ENCODE measurements at places on chromosomes 2 and 18.
A peak's percentile ranks its signal among the peaks of the same experiment; 100 is the strongest.

- ATAC-seq, result no peak
These were observed 104.2 kb upstream of the PID1 start for GRCh38 chr2:229375251-229375650.

GRCh38 chr18:48789259-48789812 is 161.4 kb downstream of the SMAD7 start:
- no peak for ATAC-seq

DNA sequence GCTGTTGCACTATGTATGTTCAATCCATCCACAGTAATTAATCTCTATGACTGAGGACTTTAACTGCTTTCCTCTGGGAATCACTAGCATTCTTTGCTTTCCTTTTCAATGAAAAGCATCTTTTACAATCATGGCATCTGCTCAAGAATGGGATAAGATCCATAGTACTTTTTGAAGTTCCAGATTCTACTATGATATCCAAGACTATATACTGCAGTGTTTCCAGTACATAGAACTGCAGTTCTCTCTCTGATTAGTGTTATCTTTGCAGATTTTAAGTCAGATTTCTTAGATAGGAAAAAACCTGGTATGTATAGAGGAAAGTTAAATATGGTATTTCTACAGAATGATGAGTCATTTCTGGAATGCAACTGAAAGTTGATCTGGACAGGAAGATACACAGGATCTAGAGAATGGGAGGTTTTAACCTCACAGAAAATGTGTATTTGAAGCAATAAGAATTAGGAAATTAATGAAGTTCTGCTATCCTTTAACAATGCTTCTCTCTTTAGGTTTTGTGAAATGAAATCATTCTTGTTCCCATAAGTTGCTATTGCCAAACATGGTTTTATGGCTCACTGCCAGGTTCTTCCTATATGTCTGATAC is 670.7 kb downstream of the ERBB4 start:
- ATAC-seq, result peak; percentile 97

GRCh38 chr2:118940486-118941120 is 1.4 kb upstream of the MARCO start:
- no peak for ATAC-seq

GRCh38 chr2:43196768-43197587 is 29.4 kb downstream of the ZFP36L2 start:
- ATAC-seq, result no peak

- no peak for ATAC-seq
These were observed 77.5 kb upstream of the DAPL1 start for GRCh38 chr2:158717366-158718195.

DNA sequence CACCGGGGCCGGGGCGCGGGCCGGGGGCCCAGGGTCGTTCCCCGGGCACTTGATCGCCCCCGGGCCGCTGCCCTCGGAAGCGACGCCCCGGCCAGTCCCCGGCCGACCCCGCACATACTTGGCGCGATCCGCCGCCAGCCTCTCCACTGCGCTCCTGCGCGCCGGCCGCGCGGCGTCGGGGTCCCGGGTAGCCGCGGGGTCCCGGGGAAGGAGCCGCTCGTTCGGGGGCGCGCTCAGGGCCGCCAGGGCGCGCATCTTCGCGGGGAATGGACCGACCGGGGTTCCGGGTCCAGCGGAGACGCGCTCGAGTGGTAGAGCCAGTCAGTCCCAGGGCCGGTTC is 204 bp downstream of the FAM110C start:
- no peak for ATAC-seq

GRCh38 chr2:73091164-73091563 is 19.7 kb upstream of the SFXN5 start:
- peak; percentile 18 for ATAC-seq

- ATAC-seq, result peak; percentile 74
These were observed 11.2 kb upstream of the IKZF2 start for GRCh38 chr2:213162516-213163118.

DNA sequence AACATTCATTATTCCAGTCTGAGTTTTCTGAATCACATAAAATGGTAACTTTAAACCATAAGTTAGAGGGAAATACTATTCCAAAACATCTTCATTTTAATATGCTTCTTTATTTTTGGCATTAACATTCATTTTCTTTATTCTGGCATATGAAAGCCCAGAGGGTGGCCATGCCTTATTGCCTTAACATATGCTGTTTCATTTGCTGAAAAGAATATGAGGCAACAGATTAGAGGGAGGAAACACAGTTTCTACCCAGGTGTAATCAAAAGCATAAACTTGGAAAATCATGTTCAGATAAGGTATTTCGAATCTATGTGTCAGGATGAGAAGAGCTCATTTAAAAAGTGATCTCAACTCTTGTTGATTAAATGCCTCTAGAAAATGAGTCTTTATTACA is 379.9 kb upstream of the DSEL start:
- ATAC-seq, result no peak

DNA sequence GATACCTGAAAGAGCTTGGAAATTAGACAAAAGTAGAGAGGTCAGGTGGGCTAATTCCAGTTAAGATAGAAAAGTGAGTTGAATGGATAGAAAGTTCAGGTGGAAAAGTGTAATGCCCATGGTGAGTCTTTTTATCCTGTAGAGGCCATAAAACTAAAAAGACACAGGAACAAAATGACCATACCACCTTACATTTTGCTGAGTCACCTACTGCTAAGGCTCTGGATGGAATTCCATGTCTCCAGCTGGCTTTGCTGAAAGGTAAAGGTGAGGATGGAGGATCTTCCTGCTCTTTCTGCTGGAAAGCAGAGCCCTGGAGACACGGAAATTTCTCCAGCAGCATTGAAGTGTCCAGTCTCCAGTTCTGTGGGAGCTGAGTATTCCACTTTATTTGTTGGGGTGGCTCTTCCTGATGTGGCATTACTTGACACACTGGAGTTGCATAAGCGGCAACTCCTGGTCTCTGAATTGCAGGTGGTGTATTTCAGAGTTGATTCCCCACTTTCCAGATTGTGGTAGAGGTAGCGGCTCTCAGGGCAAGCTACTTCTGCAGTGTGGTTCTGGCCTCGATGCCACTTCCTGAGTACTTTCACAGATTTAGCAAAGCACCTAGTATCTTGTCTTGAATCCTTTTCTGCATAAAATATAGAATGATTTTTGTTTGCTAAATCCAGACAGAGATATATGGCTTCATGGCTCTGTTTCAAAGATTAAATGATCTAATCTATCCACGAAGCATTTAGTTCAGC is 10.7 kb downstream of the IL1RL2 start:
- no peak for ATAC-seq

DNA sequence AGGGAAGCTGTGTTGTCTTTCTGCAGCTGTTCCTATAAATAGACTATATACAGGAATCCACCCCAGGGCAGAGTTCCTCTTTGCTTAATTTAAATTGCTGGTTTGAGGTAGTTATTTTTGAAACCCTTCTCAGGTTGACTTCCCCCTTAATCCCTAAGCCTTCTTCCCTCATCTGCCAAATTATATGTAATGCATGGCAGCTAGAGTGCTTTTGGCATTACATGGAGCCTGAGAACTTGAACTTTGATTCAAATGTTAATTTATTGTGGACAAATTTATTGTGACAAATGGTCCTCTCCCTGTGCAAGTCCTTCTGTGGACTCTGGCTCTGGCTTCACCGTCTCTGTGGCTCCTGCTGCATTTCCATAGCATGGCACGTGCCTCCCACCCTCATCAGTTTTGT is 29.2 kb downstream of the MYO1B start:
- no peak for ATAC-seq

GRCh38 chr18:44654573-44654972 is 26.1 kb upstream of the SETBP1 start:
- peak; percentile 95 for ATAC-seq

DNA sequence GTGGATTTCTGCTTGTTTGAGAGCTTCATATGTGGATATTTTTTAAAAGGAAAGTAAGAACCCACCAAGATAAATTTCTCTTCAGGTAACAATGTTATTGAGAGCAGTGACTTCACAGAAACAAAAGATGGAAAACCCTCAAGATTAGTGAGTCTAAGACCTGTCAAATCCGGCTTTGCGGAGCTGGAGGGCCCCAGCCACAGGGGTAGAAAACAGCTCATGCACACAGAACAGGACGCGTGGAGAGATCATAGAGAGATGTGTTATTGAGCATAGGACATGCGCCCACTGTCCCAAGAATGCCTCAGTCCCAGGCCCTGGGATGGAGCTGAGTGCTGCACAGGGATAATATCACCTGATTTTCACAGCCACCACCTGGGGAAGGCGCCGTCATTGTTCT is 21.3 kb downstream of the EDAR start:
- ATAC-seq, result no peak

GRCh38 chr2:120879431-120880295 is 144.0 kb downstream of the GLI2 start:
- peak; percentile 16 for ATAC-seq

GRCh38 chr2:130824492-130825061 is 12.1 kb upstream of the ARHGEF4 start:
- ATAC-seq, result peak; percentile 59

DNA sequence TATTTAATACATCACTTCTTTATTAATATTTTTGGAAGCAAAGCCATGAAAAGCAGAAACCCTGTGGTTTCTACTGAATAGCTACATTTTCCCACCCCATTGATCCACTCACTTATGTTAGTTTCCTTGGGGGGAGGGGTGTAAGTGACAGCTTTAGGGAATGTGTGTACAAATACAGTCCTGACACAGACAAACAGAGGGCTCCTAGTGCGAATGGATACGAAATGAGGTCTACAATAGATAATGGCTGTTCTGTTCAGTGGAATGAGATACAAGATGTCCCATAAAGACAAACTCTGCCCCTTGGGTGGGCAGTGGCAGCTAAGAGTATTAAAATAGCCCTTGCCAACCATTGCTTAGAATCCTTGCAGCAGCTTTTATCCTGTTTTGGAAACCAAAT is 312.9 kb downstream of the NCKAP5 start:
- no peak for ATAC-seq

DNA sequence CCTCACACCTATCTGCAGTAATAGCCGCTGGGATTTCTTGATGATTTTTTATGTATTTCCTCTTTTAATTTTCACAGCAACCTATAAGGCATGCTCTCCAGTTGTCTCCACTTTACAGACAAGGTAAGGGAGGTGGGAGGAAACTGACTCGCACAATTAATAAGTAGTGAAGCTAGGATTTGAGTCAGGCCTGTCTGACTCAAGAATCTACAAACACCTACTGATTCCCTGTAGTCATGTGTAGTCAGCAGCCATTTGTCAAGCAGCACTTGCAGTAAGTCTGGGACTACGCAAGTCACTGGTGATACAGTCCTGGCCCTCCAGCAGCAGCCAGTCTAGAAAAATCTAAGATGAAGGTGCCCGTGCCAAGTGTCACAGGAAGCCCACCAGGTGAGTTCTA is 193.6 kb upstream of the PKDCC start:
- no peak for ATAC-seq

- ATAC-seq, result no peak
These were observed 6.2 kb upstream of the GPR155 start for GRCh38 chr2:174492963-174493431.

- no peak for ATAC-seq
These were observed 9.5 kb downstream of the SEPTIN2 start for GRCh38 chr2:241325257-241325656.

DNA sequence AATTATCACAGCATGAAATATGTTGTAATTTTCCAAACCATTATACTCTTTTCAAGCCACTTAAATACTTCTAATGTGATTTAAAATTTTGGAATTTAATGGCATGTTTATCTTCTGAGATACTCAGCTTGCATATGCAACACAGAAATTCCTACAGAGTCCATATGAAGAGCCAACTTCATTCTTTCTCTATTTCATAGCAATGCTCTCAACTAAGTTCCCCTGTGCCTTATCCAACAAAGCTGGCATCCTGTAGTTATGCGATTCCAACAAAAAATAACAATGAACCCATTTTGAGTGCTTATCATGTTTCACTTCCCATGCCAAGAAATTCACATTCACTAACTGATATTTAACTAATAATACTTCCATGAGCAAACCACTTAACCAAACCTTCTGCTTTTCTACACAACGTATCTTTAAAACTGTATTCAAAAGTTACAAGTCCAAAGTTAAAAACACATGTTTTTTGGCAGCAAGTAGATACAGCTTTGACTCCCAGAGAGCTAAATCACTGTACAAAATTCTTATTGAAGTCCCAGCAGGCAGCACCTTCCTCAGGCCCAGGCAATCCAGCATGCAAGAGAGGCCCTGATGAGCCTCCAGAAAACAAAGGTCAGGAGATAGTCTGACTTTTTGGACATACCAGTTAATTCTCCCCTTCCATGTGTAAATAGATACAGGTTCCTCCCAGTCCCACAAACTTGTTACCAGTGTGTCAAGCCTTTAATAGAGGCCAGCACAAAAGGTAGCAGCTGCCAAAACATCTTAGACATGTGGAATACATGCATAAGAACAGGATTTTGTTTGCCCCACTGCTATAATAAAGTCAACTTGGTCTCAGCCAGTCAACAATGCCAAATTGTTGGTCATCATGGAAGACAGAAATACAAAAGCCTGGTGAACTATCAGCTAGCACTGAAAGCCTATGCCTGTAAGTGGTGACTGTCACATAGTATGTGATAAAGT is 113.1 kb upstream of the WDR75 start:
- peak; percentile 90 for ATAC-seq

- ATAC-seq, result no peak
These were observed 47.5 kb downstream of the ANKRD44 start for GRCh38 chr2:197263077-197263476.

GRCh38 chr2:72263776-72264060 is 116.1 kb upstream of the CYP26B1 start:
- ATAC-seq, result peak; percentile 86

DNA sequence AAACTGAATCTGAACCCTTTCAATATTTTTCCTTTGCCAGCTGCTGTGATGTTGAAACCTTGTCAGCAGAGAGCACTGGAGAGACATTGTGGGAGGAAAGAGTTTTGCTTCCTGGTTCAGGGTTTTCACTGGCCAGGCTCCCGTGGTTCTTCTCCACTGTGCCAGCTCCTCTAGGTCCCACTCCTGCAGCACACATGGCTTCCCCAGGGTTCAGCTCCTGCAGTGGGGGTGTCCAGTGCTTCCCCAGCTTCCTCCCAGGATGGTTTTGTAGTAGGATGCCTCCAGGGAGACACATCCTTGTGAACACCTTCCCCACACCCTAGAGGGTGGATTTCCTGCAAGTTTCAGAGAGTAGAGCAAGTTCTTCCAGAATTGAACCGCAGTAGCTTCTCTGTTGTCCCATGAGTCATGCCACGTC is 24.0 kb upstream of the SULT1C3 start:
- peak; percentile 78 for ATAC-seq

- ATAC-seq, result peak; percentile 52
These were observed 54.8 kb upstream of the CREB1 start for GRCh38 chr2:207474863-207475485.

GRCh38 chr18:9029131-9029530 is 73.4 kb upstream of the NDUFV2 start:
- no peak for ATAC-seq

GRCh38 chr2:30662268-30663131 is 144.7 kb downstream of the CAPN13 start:
- peak; percentile 33 for ATAC-seq

DNA sequence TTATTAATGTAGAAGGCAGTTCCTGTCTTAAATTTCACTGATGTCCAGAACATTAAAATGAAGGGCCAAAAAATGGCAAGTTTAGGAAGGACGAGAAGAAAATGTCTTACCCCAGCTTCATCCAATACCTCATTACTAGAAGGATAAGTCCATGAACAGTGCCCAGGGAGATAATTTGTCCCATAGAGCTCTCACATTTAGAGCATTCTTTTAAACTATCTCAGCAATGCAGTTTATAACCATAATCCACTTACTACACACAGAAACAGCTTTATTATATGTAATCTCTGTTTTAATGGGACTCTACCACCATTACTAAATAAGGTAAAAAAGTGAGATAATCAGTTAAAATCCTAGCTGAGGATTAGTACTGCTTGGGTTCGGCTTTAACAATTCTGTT is 142.5 kb downstream of the PARD3B start:
- ATAC-seq, result no peak

GRCh38 chr2:159497256-159497655 is 119.1 kb downstream of the BAZ2B start:
- peak; percentile 99 for ATAC-seq
